Activated CD4-positive, alpha-beta T cell treated with anti-CD3 and anti-CD28 coated beads, Interleukin-2, amount 50 U/mL, for 4 hours (primary cell): ENCODE measurements at places on chromosomes 3 and 15.
A peak's percentile ranks its signal among the peaks of the same experiment; 100 is the strongest.

DNA sequence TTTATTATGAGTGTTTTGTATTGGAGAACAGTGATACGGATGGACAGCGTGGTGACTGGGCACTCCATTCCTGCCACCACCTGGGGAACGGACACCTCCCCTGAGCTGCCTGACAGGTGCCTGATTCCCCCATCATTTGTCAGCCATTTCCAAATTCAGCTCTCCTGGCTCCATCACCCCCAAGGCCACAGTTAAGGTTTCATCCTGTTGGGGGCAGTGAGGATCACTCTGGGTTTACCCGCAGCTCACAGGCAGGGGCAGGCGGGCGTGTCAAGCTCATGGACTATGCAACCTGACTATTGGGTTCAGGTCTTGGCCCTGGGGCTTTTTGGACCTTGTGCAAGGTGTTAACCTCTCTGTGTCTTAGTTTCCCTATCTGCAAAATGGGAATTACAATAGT lies 76.3 kb downstream of the RAB11A start:
- no peak for DNase-seq

GRCh38 chr15:42591238-42591934 lies 16.0 kb downstream of the STARD9 start:
- DNase-seq, result no peak

DNA sequence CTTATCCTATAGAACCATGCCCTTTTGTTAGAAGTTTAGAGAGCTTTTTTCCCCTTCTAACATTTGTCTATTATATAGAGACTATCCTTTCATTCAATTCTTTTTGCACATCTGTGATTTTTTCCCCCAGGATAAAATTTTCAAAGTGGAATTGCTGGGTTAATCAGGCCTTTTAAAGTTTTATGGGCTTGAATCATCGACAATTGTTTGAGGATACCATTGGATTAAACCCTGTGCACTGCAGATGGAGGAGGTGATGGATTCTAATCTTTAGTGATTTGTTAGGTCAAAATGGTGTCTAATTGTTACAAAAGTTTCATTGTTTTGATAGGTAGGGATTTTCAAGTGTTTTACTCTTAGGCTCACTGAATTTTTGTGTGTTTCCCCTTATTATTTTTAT lies 463.7 kb upstream of the CFAP20DC start:
- no peak for DNase-seq

- DNase-seq, result peak; percentile 93
Measured at GRCh38 chr15:34342737-34343575, at the start of the genes NOP10 and NUTM1. TSS of gene NOP10 (minus strand) at chr15:34343136. CDS start at chr15:34343073, 63 bp downstream. TSS of gene NUTM1 (plus strand) at chr15:34343315. CDS start at chr15:34343697, 382 bp downstream.

DNA sequence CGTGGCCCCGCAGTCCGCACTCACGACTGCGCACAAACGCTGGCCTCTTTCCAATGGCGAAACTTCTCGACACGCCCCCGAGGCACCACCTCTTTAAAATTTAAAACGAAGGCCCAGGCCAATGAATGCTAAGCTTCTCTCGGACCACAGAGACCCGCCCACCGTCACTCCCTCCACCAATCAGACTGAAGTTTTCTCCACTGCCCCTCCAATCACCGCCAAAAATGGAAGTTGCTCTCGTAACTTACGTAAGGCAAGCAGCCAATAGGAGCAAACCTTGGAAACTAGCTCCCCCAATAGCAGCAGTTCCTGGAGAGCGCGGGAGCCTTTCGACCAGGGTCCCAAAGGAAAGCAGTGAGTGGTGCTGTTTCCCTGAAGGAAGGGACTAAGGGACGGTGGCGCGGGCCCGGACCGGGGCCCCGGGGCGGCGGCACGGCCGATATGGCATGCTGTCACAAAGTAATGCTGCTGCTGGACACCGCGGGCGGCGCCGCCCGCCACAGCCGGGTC lies at the start of gene TICRR:
Gene TICRR (plus strand): TSS at position 324 of the 510 bp plus-strand sequence. CDS start 118 bp downstream, at position 442.
- peak; percentile 93 for DNase-seq

GRCh38 chr3:175257123-175257522 lies 398.0 kb downstream of the NAALADL2 start:
- no peak for DNase-seq

GRCh38 chr3:47804577-47804976 lies 1.6 kb downstream of the DHX30 start:
- no peak for DNase-seq

- no peak for DNase-seq
Measured at GRCh38 chr15:35998663-35999602, 453.0 kb upstream of the DPH6 start.

GRCh38 chr3:23174426-23175039 lies 28.6 kb upstream of the UBE2E2 start:
- no peak for DNase-seq

DNA sequence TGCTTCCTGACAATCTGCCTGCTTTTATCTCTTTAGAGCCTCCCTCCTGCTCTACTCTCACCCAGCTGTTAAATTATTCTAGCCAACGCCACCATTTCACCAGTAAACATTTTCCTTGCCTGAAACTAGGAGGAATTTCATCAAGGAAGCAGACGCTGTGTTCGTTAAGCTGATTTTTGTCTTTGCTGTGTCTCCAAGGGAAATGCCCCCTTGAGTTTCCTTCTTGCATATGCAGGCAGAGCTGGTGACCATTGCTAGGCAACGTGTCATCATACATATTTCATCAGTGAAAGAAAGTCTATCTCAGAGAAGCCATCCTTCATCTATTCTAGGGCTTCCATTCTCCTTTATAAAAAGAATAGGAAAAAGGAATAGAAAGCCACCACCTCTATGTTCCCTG lies 87.0 kb upstream of the ST8SIA2 start:
- no peak for DNase-seq

DNA sequence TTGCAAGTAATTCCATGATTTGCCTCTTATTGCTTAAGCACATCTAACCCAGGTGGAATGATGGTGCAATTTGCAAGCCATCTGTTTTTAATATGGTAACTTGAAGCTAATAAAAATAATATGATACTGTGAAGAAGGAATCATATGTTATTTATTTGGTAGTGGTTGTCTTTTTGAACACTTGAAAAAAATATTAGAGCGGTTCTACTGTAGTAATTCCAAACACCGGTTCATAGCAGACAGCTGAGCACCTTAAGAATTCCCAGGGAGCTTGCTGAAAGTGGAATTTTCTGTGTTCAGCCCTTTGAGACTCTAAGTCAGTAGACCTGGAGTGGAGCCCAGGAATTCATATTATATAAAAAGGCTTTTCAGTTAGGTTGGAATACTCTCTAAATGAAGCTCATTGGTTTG lies 687.4 kb downstream of the EDEM1 start:
- no peak for DNase-seq

- DNase-seq, result no peak
Measured at GRCh38 chr15:80066912-80067311, 7.4 kb downstream of the ZFAND6 start.

- no peak for DNase-seq
Measured at GRCh38 chr15:70086636-70087035, 11.1 kb downstream of the TLE3 start.

DNA sequence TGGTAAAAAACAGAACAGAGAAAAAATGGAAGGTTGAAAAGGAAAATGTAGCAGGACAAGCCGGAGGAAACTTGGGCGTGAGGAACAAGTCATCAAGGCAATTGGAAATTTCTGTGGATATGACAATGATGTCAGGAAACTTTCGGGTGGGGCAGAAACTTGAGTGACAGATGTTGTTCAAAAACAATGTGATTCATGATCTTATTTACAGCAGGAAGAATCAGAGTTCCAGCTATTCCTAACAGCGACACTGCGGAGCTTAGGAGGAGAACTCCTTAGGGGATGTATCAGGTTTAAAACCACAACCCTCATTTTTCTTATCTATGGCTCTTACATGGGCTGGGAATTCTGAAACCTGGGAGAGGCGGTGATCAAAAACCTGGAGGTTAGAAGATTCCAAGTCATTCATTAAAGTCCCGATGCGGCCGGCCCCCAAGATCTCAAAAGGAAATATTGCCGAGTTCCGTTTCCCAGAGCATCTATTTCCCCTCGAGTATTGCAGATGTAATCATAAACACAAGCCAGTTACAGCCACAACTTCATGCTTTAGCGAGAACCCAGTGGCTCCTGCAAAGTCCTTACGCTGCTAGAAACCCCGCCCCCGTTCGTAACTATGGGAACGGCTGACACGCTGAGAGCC lies 659 bp upstream of the ARRDC4 start:
- DNase-seq, result no peak

DNA sequence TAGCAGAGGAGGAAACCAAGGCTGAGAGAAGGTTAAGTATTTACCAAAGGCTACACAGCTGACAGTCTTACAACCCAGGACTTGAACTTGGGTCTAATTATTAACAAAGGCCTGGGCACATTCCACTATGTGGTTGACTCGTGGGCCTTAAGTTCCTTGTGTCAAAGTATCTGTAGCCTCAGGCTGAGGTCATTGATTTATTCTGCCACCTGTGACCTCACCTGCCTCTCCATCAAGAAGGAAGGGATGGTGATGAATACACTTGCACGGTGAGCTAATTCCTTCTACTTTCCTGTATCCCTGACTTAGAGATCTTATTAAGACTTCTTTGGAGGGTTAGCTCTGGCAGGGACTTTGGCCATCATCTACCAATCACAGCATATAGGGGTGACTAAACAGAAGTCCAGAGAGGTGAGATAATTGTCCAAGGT lies 19.9 kb upstream of the LRRC58 start:
- DNase-seq, result no peak

- DNase-seq, result no peak
Measured at GRCh38 chr15:68022061-68022460, 32.1 kb upstream of the PIAS1 start.

- DNase-seq, result no peak
Measured at GRCh38 chr3:142890592-142890991, 1.7 kb upstream of the PCOLCE2 start.
